Activated T-cell treated with anti-CD3 and anti-CD28 coated beads, Interleukin-2, amount 50 U/mL, for 72 hours (primary cell): ENCODE measurements at places on chromosomes 11 and 22. TPM values are rescaled to one million over a fixed set of nuclear protein-coding genes. Genes with fewer than 3 reads are reported as not detected.
A peak's percentile ranks its signal among the peaks of the same experiment; 100 is the strongest.

Gene LRRC74B
- not detected for total RNA-seq

Gene OR8D2
- total RNA-seq: not detected

Gene RIMBP3C
- not detected for total RNA-seq

DNA sequence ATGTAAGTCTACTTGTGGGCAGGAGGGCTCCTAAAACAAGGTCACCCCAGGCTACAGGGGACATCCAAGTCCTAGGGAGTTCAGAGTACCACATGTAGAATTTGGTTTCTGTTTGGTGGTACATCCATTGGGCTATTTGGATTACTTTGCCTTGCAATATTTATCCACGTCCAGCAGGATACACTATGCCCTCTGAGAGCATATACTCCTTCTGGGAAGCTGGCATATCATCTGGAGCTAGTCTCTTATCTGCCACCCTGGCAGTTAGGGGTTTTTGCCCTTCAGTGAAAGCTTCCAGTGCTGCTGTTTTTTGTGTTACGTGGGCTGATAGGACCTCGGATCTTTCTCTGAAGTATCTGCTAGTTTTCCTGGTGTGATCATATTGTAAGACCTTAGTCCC, 7.3 kb downstream of the LMO2 start:
- no peak for DNase-seq

Gene FAT3
- not detected for total RNA-seq

GRCh38 chr11:70338594-70338993, 59.7 kb upstream of the CTTN start:
- no peak for DNase-seq

DNA sequence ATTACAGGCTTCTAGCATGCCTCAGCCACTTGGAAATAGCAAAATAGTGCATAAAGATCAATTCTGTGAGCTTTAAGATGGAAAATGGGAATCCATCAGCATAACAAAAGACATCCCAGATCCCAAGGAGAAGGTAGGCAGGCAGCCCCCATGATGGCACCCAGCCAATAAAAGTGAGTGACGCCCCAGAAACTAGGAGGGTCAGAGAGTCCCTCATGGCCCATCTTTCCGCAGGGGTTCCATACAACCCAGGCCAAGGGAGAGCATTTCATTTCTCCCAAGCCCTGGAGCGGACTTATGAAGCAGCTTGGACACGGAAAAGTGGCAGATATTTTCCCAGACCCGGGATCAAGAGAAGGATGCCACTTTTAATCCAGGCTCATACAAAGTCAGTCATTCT, 93.3 kb downstream of the ZC3H12C start:
- no peak for DNase-seq

DNA sequence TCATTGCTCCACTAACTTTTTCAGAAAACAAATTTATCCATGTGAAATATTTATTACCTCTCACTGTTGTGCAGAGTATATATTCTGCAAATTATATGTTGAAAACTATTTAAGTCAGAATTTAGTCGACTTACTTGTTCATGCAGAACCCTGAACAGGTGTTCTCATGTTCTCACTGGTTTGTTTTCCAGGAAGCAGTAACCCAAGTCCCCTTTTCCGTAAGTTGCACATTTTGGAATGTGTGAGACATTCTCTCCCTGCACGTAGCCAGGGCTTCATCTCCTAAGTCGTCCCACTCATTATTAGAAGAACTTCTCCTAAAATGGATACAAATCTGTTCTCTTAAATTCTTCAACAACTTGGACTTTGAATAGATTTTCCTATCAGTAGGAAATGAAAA, 524.9 kb downstream of the CNTN5 start:
- no peak for DNase-seq

DNA sequence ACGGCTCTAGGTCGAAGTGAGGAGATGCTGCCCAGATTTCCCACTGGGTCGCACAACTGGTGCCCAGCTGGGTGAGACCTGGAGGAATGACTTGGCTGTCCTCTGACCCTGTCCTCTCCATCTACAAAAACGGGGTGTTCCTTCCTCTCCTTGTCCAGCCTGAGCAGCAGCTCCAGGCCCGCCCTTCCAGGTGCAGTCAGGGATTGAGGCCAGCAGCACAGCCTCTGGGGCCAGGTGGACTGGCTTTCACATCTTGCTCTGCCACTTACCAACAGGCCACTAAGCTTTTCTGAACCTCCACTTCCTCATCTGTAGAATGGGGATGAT, 91.7 kb upstream of the LMO1 start:
- DNase-seq: no peak

- no peak for DNase-seq
Observed at GRCh38 chr11:38307455-38307854, 1709.4 kb upstream of the RAG2 start.

DNA sequence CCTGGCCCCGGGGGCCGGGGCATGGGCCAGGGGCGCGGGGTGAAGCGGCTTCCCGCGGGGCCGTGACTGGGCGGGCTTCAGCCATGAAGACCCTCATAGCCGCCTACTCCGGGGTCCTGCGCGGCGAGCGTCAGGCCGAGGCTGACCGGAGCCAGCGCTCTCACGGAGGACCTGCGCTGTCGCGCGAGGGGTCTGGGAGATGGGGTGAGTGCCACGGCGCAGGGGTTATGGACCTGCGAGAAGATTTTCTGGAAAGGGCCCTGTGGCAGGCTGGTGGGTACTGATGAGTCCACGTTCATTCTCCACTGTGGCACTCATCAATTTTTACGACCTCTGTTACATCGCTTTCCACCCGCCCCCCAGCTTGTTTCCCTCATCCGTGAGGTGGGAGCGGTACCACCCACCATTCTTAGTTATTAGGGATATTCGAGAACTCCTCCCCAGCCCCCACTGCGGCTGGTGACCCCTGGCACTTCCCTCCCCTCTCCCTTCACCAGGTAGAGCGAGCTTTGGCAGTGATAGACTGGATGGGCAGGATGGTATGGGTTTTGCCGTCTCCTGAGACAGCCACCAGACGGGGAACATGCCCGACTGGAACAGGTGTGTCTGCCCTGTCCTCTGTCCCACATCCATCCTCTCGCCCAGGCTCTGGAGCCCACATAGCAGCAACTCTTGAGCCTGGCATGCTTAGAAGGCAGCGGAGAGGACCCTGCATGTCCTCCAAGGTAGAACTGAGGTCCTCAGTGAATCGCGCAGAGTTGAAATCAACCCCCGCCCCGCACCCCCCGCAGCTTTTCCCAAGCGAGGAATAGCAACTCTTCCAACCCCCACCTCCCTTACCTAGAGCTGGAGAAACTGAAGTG, 562 bp downstream of the DGAT2 start:
- DNase-seq: no peak

DNA sequence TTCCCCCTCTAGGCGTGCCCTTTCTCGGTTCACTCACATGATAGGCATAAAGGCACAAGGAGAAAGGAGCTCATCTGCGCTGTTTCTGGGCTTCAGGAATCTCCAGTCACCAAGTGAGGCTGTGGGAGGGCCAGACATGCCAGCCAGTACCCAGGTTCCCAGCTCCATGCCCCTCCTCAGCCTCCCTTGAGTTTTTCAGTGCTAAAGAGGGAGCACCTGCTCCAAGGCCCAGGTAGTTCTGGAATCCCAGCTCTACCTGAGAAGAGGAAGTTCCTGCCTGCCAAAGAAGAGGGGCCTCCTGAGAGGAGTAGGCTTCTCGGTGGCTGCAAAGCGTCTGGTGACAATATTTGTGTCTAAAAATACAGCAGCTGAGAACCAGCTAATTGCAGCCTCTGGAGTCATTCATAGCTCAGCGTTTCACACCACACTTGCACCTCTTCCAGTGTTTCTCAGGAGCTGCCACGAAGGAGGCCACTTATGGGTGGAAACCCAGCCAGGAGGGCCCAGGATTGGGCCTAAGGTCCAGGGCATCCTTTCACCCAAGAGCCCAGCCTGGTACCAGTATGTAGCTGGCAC, 197.4 kb downstream of the TRIM29 start:
- DNase-seq: no peak

- no peak for DNase-seq
Observed at GRCh38 chr11:73851046-73851764, 25.4 kb downstream of the COA4 start.

Gene CCDC15
- total RNA-seq: 9.9 TPM

- DNase-seq: no peak
Observed at GRCh38 chr22:20052309-20053259, 27.5 kb upstream of the DGCR8 start.

Gene IGF2
- 40.4 TPM for total RNA-seq

Gene PANX3
- not detected for total RNA-seq

DNA sequence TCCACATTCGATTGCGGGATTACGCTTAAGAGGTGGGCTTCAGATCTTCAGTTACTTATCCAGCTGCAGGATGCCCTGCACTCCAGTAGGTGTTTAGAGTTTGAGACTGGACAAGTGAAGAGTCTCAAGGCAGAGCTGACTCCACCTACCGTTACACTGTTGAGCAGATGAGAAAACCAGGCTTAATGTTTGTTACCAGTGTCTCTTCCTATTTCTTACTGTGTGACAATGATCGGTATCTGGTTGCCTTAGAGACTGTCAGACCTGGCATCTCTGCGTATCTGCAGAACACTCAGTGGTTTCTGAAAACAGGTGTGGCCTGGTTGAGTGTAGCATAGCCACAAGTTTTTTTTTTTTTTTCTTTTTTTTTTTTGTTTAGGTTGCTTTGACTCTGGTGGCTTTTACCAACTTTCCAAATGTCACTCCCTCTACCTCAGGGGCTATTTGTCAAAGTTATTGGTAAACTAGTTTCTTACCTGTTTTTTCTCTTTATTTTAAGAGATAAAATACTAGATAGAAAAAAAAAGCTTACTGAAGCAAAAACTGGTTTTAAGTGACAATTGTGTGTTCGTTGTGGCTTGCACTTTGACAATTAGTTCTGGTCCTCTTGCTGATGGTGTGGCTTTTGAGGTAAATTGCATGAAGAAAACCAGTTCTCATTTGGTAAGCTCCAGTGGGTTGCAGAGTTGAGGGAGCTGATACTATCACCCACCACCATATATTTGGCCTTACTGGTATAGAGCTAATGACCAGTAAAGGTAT, 284.8 kb downstream of the ETS1 start:
- peak; percentile 71 for DNase-seq

- DNase-seq: no peak
Observed at GRCh38 chr11:111135778-111136570, 109.6 kb upstream of the POU2AF2 start.

DNA sequence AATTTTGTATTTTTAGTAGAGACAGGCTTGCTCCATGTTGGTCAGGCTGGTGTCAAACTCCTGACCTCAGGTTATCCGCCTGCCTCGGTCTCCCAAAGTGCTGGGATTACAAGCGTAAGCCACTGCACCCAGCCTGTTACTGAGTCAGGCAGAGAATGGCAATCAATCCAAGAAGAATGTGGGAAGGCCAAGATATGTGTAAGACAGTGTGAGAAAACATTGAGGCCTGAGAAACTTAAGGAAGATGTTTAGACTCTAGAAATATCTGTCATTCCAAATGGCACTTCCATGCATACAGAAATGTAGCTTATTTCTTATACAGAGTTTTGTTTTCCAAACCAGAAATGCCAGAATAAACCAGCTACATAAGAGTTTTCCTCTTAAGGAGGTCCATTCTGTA, 248.5 kb downstream of the ETS1 start:
- no peak for DNase-seq

- no peak for DNase-seq
Observed at GRCh38 chr11:78400702-78401101, 16.9 kb downstream of the GAB2 start.

Gene FBLN1
- not detected for total RNA-seq

DNA sequence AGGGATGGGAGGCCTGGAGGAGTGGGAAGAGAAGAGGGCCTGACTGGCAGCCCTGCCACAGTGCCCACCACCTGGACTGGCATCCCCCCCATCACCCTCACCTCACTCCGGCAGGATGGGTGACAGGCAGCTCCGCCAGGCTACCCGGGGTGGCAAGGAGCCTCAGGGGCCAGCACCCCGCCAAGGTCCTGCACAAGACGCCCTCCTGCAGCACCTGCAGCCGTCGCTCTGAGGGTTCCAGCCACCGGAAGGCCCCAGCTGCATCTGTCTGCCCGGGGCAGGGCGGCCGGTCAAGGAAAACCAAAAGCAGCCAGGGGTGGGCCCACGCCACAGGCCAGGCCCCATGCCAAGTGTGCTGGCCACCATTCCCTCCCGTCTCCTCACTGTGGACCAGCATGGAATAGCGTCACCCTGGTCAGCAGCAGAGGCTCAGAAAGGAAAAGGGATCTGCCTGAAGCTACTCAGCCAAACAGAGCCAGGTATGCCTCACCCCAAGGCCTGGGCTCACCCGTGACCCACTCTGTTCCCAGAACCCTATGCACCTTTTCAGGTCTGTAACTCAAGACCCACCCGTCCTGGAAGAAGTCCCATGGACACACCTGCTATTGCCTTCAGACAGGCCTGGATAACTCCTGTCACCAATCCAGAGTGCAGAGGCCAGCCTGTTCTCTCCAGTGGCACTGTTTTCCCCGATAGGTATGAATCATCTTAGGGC, 7.0 kb downstream of the RHBDD3 start:
- no peak for DNase-seq

Gene ST14
- not detected for total RNA-seq

GRCh38 chr11:115184901-115185300, 319.3 kb downstream of the CADM1 start:
- DNase-seq: no peak

- DNase-seq: no peak
Observed at GRCh38 chr22:37491106-37491505, 4.9 kb upstream of the MFNG start.

Gene EHF
- total RNA-seq: not detected

- DNase-seq: no peak
Observed at GRCh38 chr11:772429-773390, 4.6 kb downstream of the GATD1 start.

- no peak for DNase-seq
Observed at GRCh38 chr22:29795663-29796062, 28.5 kb downstream of the UQCR10 start.

Gene UPK3A
- not detected for total RNA-seq

- no peak for DNase-seq
Observed at GRCh38 chr11:44770401-44770800, 43.6 kb downstream of the TSPAN18 start.

GRCh38 chr11:19460718-19461405, 220.1 kb upstream of the E2F8 start:
- no peak for DNase-seq

GRCh38 chr11:131693756-131694155, 323.3 kb downstream of the NTM start:
- no peak for DNase-seq

Gene SYT7
- total RNA-seq: not detected

GRCh38 chr11:1456596-1457325, 29.8 kb downstream of the MOB2 start:
- no peak for DNase-seq

Gene VSIG10L2
- not detected for total RNA-seq

- DNase-seq: no peak
Observed at GRCh38 chr22:38485783-38486182, 17.9 kb downstream of the KDELR3 start.

DNA sequence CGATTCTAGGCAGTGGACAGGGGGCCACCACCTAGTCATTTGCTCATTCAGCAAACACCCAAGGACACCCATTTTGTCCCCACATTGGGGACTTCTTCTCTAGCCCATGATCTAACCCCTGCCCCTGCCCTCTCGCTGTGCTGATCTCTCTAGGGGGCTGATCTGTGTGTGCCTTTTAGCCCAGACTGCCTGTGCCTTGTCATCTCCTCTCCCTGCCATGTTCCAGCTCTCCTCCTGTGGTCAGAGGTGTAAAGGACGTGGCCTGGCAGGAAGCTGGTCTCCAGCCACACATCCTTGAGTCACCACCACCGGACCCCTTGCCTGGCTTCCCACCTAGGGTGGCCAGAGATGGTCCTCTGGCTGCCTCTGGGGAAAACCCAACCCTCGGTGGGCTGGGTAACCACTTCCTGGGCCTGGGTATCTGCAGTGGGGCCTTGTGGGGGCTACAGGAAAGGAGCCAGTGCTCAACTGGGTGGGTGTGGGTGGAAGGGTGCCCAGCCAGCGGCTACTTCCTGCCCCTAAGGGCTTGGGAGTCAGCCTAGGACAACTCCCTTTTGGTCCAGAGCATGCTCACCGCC, 1.3 kb downstream of the CTSW start:
- no peak for DNase-seq

Gene MOGAT2
- total RNA-seq: not detected

Gene NF2
- total RNA-seq: 33.7 TPM
